ENCODE measurements at places on chromosomes 3 and 15. TPM values are rescaled to one million over a fixed set of nuclear protein-coding genes. Genes with fewer than 3 reads are reported as not detected.

GRCh38 chr3:10583798-10584708 is 78.7 kb upstream of the ATP2B2 start:
- H3K4me1 ChIP-seq, result no peaks in the 10 kb centered on the region
- H3K27me3 ChIP-seq, result peaks cover 14% of the 10 kb centered on the region
- no peak overlapping the region for H3K27ac ChIP-seq
- no peak overlapping the region for H3K4me3 ChIP-seq
- no peak for DNase-seq
- no peaks in the 10 kb centered on the region for H3K36me3 ChIP-seq

UBA7 gene
- 93.5 TPM for total RNA-seq

GRCh38 chr3:111248406-111248805 is 176.8 kb downstream of the NECTIN3 start:
- H3K4me3 ChIP-seq, result no peak overlapping the region
- peaks cover 9% of the 10 kb centered on the region for H3K4me1 ChIP-seq
- H3K27ac ChIP-seq, result no peak overlapping the region
- H3K36me3 ChIP-seq, result no peaks in the 10 kb centered on the region
- no peaks in the 10 kb centered on the region for H3K27me3 ChIP-seq
- no peak for DNase-seq

DNA sequence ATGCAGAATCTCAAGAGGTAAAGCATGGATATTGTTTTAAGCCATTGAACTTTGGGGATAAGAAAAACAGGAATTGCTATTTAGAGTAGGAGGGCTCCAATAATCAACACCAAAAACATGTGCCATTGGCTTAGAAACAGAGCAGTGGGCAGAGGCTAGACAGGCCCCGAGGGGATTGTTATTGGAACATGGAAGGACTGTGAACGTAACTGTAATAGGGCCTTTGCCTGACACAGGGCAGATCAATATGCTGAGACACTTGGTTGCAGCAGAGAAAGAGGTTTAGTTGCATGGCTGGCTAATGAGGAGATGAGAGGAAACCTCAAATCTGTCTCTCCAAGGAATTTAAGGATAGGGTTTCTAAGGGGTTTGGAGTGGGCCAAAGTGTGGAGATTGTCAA is 36.9 kb upstream of the RAF1 start:
- H3K4me3 ChIP-seq, result no peak overlapping the region
- no peaks in the 10 kb centered on the region for H3K4me1 ChIP-seq
- H3K27ac ChIP-seq, result no peak overlapping the region
- H3K27me3 ChIP-seq, result no peaks in the 10 kb centered on the region
- H3K36me3 ChIP-seq, result no peaks in the 10 kb centered on the region

DNA sequence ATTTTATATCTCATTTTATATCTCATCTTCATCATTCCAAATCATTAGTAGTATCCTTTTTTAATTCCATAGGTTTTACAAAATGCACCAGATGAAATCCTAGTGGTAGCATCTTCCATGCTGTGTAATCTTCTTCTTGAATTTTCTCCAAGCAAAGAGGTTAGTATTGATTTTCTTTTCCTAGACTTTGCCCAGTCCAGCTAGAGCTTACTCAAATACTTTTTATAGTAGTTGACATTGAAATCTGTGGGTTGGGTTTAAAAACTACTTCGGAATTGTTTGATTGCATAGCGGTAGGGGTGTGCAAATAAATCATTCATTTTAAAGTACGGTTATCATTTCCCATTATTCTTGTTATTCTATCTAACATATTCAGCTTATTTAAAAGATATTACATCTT is 62.6 kb downstream of the NME9 start:
- no peak overlapping the region for H3K27ac ChIP-seq
- peaks cover 18% of the 10 kb centered on the region for H3K36me3 ChIP-seq
- H3K4me1 ChIP-seq, result peaks cover 10% of the 10 kb centered on the region
- no peak overlapping the region for H3K4me3 ChIP-seq
- DNase-seq, result no peak
- no peaks in the 10 kb centered on the region for H3K27me3 ChIP-seq

CHRM5 gene
- total RNA-seq, result not detected

DNA sequence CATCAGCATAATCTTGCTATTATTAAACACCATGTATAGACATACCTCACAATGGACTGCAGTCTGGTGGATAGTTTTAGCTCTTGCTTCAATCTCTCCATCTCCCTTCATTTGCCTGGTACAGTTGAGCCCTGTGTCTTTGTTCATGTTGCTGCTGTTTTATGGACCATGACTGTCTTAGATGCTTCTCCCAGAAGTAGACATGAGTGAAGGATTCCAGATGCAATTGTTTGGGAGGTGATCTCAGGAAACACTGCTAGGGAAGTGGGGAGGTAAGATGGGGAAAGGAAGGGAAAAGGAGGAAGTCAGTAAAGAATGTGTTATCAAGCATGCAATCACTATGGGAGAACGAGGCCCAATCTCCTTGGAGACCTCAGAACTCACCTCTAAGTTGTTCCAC is 36.3 kb upstream of the CTNNB1 start:
- peaks cover 29% of the 10 kb centered on the region for H3K4me1 ChIP-seq
- DNase-seq, result no peak
- no peaks in the 10 kb centered on the region for H3K36me3 ChIP-seq
- no peak overlapping the region for H3K27ac ChIP-seq
- no peaks in the 10 kb centered on the region for H3K27me3 ChIP-seq
- H3K4me3 ChIP-seq, result no peak overlapping the region

SPINK8 gene
- total RNA-seq, result not detected

DNA sequence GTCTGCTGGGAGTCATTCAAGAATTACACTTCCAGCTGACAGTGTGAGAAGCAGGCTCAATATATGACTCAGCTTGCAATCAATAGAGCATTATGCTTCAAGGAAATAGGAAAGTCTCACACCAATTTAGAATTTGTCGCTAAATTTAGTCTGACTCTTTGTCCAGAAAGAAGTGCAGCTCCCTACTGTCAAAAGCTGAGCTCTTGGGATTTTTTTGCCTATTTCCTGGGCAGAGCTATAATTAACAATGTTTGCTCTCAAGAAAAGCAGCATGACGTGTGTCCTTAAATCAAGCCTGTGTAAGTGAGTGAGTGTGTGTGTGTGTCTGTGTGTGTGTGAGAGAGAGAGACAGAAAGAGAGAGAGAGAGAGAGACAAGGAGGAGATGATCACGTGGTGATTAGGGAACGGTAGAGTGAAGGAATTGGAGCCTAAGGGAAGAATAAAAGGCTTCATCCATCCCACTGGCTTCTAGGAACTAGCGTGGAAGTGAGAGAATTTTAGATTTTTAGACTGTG is 16.4 kb upstream of the SLC35G2 start:
- H3K27me3 ChIP-seq, result no peaks in the 10 kb centered on the region
- no peaks in the 10 kb centered on the region for H3K36me3 ChIP-seq
- H3K4me3 ChIP-seq, result no peak overlapping the region
- no peak overlapping the region for H3K27ac ChIP-seq

DNA sequence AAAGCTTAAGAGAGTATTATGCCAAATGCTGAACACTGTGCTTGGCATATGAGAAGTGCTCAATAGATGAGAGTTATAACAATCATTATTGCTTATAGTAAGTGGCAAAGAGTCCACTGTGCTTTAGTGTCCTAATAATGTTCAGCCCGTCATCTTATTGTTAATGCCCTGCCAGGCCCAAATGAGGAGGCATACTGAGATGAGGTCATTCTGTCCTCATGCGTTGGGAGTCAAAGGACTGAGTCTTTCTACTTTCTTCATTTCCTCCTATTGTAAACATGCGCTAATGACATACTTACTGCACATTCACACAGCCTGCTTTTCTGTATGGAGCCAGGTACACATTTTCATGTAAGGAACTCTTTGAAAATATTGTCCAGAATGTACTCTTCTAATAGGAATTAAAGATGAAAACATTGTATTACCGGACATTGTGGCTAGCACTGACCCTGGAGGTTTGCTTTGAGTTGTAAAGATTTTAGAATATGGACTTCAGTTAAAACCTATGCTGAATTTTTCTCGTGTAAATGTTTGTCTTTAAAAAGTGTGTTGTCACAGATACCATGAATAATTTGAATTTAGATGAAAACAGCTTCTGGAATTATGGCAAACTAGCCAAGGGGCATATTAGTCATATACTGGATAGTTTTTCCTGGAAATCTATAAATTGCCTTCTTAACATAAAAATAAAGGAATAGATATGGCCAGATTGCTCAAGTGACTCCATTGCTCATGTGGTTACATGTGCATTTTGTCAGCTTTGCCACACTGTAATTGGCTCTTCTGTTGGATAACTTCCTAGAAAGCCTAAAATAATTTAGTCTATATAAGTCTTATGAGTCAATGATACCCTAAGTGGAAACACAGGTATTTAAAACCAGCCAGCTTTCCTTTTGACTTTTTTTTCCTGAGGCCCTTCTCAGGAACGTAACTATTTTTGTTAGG is 38.3 kb downstream of the KBTBD12 start:
- H3K4me3 ChIP-seq, result no peak overlapping the region
- no peak overlapping the region for H3K27ac ChIP-seq
- peaks cover 9% of the 10 kb centered on the region for H3K27me3 ChIP-seq
- DNase-seq, result no peak
- H3K4me1 ChIP-seq, result no peaks in the 10 kb centered on the region

DNA sequence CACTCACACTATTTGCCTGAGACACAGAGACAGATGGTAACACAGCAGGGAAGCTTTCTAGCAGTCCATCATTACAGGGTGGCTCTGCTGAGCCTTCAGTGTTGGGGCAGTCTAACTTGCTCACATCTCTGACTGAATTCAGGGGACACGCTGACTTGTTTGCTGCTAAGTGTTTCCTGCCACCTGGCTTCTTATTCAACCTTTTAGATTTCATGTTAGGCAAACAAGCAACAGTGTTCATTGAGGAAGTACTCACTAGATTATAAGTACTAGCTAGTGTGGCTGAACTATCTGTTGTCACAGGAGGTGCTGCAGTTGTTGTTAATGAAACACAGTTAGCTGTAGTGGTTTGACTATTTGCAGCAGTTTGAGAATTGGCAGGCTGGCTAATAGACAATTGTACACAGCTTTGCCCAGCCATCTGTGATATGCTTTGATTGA is 37.3 kb downstream of the USF3 start:
- H3K27ac ChIP-seq, result no peak overlapping the region
- H3K4me3 ChIP-seq, result no peak overlapping the region
- H3K27me3 ChIP-seq, result no peaks in the 10 kb centered on the region
- no peaks in the 10 kb centered on the region for H3K4me1 ChIP-seq
- peaks cover 55% of the 10 kb centered on the region for H3K36me3 ChIP-seq

DNA sequence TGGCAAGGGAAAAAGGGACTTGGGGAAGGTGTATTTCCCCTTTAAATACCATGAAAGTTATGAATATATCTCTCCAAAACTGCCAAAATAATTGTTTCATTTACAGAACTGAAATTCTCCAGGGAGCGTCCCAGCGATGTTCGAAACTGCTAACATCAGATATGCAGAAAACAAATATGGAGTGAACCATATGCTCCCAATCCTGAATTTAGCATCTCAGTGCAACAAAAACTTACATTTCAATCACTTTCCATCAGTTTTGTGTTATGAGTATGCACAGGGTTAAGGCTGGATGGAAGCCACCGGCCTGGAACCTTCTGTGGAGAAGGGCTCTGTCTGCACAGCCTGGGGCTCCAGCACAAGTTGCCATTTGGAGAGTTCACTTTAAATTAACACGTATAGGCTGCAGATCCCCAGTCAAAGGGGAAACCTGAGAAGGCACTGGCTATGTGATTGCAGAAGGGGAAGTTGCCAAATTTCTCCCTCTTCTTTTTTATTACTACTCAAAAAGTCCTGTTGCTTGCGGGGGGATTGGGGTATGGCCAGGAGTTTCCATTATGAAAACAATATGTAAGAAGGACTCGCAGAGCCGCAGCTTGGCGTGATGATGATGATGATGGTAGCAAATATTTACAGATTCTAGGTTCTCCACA is 56.9 kb upstream of the FOXP1 start:
- H3K27me3 ChIP-seq, result no peaks in the 10 kb centered on the region
- H3K27ac ChIP-seq, result no peak overlapping the region
- H3K36me3 ChIP-seq, result no peaks in the 10 kb centered on the region
- H3K4me3 ChIP-seq, result no peak overlapping the region

- no peak for DNase-seq
- peaks cover 2% of the 10 kb centered on the region for H3K27me3 ChIP-seq
- H3K27ac ChIP-seq, result no peak overlapping the region
- H3K36me3 ChIP-seq, result no peaks in the 10 kb centered on the region
- no peak overlapping the region for H3K4me3 ChIP-seq
Measured at GRCh38 chr15:78360367-78360801, 20.2 kb downstream of the CRABP1 start.

DNA sequence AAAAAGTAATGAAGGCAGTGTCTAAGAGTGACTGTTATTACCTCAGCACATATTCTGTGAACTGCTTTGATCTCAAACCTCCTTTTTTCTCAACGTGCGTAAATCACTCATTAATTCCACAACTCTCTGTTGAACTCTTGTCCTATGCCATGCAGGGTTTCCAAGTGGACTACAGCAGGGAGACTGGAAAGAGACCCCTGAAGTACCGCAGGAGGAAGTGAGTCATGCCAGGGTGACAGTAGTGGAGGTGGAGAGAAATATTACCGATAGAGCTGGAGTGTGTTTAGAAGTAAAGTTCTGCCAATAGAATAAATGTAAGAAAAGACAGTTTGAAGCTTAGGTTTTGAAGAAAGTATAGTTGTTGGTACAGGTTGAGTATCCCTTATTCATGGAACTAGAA is 908.9 kb downstream of the ROBO1 start:
- no peaks in the 10 kb centered on the region for H3K4me1 ChIP-seq
- no peak overlapping the region for H3K4me3 ChIP-seq
- no peaks in the 10 kb centered on the region for H3K36me3 ChIP-seq
- no peak for DNase-seq

TGM4 gene
- total RNA-seq, result not detected

Measured in activated naive CD4-positive, alpha-beta T cell treated with anti-CD3 and anti-CD28 coated beads for 36 hours (primary cell).